ENCODE measurements at places on chromosomes 2 and 18.

- peak; percentile 15 for DNase-seq
Observed at GRCh38 chr2:190088917-190089316, 26.4 kb upstream of the MSTN start.

DNA sequence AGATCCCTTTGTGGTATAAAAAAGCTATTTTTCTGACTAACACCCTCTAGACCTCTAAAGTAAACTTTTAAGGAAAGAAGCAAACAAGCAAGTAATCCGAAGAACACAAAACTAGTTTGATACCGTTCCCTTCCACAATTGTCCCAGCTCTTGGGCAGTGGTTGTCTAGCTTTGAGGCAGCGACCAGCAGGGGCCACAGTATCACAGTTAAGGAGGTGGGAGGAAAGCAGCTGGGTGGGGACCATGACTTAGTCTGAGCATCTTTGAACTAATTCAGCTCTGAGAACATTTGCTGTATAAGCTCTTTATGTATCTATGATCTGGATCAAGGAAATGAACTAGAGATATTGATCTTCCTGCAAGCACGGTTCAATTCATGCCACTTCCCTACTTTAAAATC, 51.0 kb downstream of the SF3B1 start:
- DNase-seq = no peak

DNA sequence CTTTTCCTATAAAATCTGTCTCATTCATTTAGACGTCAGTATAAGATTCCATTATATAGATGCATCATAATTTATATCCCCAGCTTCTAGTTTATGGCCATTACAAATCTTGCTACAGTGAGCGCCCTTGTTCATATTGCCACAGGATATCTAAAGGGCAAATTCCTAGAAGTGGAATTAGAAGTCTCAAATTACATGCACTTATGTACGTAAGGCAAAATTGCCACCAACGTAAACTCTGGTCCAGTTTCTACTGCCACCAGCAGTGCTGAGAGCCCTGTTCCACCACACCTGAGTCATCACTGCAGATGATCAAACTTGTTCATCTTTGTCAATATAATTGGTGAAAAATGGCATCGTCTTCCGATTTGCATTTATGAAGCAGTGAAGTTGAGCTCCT, 90.9 kb upstream of the ID2 start:
- DNase-seq = no peak

- peak; percentile 26 for DNase-seq
Observed at GRCh38 chr2:200765139-200765951, 46.4 kb upstream of the BZW1 start.

GRCh38 chr2:15941481-15941850, 1.1 kb downstream of the MYCN start:
- DNase-seq = no peak

- no peak for DNase-seq
Observed at GRCh38 chr2:175034716-175035115, 29.5 kb upstream of the CHN1 start.

DNA sequence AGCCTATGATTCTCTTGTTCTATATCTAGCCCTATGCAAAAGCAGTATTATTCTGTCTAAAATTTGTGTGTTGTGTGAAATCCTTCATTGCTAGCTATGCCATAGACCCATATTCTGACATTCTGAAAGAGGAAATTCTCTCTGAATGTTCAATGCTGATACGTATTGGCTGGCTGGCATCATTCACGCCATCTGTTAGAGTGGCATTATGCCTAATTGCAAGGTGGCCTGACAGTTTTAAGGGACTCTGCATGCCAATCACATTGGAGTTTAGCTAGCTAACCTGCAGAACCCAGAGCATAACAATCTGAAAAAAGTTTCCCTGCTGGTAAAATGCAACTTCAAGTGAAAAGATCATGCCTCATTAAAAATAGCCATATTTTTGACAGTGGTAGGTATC, 316.0 kb downstream of the SOX11 start:
- no peak for DNase-seq

GRCh38 chr2:24747299-24747698, 45.9 kb downstream of the PTRHD1 start:
- no peak for DNase-seq

DNA sequence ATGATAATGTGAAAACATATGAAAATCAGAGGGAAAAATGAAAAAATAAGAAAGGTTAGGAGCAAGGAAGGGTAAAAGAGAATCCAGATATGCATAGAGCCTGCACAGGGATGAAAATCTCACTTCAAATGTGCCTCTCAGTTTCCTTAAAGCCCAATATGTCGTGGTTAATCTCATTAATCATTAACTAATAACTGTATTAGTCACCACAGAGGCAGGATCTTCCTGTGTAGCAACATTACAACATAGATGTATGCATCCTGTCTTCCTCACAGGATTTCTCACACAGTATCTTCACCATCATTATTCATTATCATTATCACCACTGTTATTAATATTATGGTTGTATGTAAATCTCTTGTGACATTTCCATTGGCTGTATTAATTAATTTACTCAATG, 361.2 kb upstream of the SOX11 start:
- DNase-seq = no peak

DNA sequence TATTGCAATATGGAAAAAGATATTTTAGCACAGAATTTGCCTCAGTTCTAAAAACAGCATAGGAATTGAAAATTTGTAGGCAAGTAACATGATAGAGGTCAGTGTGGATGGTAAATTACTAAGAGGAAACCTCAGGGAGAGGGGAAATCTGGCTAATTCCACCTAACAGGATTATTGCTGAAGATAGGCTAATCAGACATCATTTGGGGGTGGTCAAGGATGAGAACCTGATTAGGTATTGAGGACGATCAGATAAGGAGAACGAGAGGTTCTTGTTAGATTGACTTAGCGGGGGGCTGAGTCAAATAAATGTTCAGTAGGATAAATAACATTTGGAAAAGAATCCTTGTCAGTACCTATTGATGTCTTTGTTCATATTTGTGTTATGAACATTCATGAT, 543.2 kb upstream of the LRRTM4 start:
- DNase-seq = no peak

DNA sequence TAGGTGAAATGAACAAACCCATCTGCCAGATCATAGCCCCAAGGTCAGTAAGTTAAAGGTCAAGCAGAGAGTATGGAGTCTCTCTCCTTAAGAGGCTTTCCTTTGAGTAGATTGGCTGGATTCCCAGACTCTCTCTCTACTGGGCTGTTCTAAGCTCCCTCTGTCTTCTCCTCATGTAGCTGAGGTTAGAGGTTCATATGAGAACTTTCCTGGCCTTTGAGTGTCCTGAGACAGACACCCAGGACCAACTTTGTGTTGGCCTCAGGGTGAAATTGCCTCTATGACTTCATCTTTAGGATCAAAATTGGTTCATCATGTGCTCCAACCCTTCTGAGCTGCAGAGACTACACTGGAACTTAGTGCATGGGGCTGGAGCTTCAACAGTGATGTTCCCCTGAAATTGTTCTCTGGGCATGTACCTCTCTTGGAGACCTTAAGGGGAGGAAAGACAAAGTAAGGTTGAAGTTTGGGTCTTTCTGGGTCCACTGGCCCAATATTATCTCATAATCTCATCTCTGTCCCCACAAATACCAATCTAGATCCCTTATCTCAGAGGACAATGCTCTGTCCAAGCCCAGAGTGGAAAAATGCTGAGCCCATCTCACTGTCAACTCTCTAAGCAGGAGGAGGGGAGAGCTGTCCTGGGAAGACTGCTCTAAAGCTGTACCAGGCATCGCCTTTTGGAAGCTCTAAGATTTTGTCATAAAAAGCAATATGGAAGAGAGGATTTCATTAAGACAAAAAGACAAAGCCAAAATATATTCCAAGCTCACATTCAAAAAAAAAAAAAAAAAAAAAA, 177.3 kb upstream of the ARL4C start:
- no peak for DNase-seq

GRCh38 chr2:214019229-214019972, 391.5 kb upstream of the VWC2L start:
- DNase-seq = no peak

GRCh38 chr2:231542136-231542535, 11.9 kb upstream of the NMUR1 start:
- DNase-seq = no peak

DNA sequence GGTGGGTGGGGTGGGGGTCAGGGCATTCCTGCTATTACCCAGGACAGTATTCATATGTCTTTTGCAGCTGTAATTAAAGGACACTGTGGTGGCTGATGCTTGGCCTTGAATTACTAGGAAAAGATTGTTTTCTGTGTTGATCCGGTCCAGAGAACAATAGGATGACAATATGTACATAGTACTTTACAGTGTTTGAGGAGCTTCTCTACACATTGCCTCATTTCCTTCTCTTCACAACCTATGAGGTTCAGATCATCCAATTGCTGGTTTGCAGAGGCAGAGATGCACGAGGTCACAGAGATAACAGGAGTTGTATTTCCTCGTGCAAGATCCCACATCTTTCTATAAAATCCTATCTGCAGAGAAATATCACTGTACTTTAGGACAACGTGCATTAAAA, 119.5 kb downstream of the LIPG start:
- DNase-seq = no peak

- DNase-seq = no peak
Observed at GRCh38 chr2:95539836-95540235, 52.0 kb upstream of the TRIM43 start.

GRCh38 chr2:203025592-203025991, 10.9 kb downstream of the NBEAL1 start:
- DNase-seq = no peak

DNA sequence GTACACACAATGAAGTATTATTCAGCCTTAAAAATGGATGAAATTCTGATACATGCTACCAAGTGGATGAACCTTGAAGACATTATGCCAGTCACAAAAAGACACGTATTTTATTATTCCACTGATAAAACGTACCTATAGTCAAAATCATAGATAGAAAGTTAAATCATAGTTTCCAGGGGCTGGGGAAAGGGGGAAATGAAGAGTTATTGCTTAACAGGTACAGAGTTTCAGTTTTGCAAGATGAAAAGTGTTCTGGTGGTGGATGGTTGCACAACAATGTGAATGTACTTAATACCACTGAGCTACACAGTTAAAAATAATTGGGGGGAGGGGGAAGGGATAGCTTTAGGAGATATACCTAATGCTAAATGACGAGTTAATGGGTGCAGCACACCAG, 279.0 kb upstream of the STON1 start:
- DNase-seq = peak; percentile 4

DNA sequence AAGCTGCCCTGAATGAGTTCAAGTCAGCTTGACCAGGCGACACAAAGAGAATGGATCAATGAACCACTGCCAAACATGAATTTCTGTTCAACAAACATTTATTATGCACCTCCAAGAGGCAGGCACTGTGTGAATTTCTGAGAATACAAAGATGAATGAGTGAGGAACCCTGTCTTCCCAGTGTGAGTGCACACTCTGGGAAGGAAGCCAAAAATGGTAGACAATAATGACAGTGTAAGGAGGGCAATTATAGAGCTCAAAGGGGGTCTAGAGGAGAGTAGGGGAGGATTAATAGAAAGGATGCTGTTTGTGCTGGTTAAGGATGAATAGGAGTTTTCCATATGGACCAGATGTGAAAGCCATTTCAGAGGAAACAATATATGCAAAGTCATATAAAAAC, 213.4 kb downstream of the DCC start:
- DNase-seq = no peak

DNA sequence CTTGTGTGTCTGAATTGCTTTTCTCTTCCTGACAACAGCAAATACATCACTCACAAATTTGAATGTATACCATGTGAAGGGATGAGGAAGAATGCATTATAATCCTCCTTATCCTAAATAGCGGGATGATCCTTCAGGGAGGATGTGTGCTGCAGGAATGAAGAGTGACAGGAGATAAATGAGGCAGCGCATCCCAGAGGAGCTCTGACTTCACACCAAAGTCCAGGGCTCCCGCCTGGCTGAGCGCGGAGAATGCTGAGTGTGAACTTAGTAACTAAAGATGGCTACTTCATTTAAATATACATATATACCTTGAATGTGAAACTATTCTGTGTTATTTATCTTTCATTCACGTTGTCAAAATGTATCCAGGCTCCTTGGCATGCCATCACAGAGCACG, 145.2 kb upstream of the TPO start:
- no peak for DNase-seq

DNA sequence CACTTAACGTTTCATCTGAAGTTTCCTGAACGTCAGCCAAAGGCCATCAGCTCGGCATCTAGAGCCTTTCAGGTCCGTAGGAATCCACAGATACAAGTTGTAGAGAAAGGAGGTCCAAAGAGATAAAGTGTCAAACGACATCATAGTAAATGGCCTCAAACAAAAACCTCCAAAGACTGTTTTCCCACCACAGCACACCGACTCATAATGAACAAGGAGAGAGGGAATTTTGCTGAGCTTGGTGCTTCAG, 150.3 kb downstream of the PXDN start:
- DNase-seq = no peak

GRCh38 chr2:72191441-72191840, 43.8 kb upstream of the CYP26B1 start:
- DNase-seq = no peak

DNA sequence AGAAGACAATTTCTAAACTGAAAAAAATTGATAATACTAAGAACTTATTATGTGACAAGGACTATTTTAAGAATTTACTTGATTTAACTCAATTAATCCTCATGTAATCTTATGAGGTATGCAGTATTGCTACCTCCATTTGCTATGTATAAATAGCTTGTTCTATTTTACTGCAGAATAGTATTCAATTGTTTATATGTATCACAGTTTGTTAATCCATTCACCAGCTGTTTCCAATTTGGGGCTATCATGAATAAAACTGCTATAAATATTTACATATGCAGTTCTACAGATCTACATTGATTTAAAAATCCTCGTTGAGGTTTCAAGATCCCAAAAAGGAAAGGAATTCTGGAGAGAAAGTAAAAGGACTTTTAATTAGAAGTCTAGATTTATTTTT, 54.8 kb upstream of the DOCK10 start:
- DNase-seq = no peak

GRCh38 chr2:99572373-99573164, 82.8 kb upstream of the REV1 start:
- DNase-seq = no peak

DNA sequence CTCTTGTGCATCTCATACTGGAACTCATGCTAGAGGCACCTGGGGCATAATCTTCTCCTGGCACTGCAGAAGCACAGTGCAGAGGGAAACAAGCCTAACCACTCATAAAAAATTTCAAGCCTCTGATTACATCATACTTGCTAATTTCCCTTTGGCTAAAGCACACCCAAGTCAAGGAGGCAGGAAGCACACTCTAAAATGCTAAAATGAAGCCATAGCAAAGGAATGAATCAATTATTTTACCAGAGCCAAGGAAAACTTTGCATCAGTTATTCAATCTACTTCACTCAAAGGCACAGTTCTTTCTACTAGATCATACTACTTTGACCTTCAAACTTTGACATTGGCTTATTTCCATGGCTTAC, 79.6 kb upstream of the SPOPL start:
- no peak for DNase-seq

GRCh38 chr2:109287838-109288237, 158.8 kb downstream of the SH3RF3 start:
- DNase-seq = no peak

DNA sequence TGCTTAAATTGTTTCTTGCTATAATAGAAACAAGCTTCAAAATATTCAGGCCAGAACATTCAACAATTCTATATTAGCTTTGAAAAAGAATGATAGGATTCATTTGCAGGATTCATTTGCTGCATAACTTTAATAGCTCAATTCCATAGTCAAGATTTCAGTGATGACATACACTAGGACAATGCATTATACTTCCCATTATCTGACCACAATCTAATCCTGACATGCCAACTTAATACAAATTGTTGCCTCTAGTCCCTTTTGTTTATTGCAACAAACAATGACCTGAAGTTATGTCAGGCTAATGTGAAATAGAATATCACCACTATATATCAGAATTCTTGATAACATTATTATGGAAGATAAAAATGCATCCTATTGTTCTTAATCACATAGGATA, 169.4 kb downstream of the DNAH7 start:
- no peak for DNase-seq
